GM12891 (cell line): ENCODE measurements at places on chromosomes 13 and 19.
A peak's percentile ranks its signal among the peaks of the same experiment; 100 is the strongest.

GRCh38 chr13:101915331-101915730, 462.9 kb downstream of the ITGBL1 start:
- no peak for DNase-seq

- no peak for DNase-seq
Measured at GRCh38 chr19:53823380-53824120, 564 bp downstream of the NLRP12 start.

GRCh38 chr19:18478545-18479311, 40.8 kb upstream of the ISYNA1 start:
- DNase-seq = peak; percentile 82

GRCh38 chr19:29678484-29679106, 13.3 kb downstream of the PLEKHF1 start:
- no peak for DNase-seq

DNA sequence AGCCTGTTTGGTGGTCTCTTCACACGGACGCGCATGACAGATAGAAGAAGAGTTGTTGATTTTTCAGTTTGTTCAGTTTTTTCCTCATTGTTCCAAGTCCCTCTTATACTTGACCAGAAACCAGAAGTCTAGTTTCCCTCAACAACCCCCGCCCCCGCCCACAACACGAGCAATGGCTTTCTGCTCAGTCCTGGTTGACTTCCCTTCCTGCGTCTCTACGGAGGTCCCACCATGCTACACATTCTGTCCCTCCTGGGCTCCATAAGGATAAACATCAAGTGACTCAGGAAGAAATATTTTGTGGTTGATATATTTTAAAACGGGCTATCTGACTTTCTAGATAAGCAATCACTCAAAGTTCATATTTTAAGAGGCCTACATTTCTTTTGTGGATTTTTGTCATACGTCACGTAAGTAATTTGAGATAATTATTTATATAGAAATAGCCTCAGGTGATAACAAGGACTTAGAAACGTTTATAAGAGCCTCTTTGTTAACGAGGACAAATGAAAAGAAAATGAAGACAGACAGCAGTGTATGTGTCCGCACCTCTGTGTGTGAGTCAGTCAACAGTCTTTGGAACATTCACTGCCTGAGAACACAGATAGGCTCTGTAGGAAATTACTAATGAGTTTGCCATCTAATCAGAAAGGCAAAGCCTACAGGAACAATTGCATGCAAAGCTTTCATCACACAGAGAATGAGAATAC, 214.4 kb downstream of the RAP2A start:
- DNase-seq = no peak

GRCh38 chr13:45102136-45102507, 18.2 kb upstream of the GTF2F2 start:
- DNase-seq = no peak

- no peak for DNase-seq
Measured at GRCh38 chr13:64704121-64704649, 2526.0 kb downstream of the PCDH9 start.

DNA sequence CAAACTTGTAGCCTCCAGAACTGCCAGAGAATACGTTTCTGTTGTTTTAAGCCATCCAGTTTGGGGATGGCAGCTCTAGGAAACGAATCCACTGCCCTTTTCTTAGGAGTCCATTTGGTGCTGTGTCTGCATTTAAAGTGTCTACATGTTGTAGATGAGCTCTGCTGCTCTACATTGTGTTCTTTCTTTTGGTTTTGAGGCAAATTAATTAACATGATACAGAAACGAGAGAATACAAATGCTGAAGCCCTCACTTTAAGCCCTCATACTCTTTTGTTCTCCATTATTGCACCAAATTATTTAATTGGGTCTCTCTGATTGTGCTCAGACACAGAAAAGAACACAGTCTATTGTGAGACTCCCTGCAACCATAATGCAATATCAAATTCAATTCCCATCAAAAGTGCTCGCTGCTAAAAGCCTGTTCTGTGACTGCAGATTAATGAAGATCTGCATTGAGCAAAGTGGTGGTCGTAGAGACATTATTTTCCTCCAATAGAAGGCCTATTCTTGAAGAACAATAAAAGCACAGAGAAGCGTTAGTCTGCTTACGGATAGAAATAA, 166.3 kb upstream of the SOX21 start:
- no peak for DNase-seq

DNA sequence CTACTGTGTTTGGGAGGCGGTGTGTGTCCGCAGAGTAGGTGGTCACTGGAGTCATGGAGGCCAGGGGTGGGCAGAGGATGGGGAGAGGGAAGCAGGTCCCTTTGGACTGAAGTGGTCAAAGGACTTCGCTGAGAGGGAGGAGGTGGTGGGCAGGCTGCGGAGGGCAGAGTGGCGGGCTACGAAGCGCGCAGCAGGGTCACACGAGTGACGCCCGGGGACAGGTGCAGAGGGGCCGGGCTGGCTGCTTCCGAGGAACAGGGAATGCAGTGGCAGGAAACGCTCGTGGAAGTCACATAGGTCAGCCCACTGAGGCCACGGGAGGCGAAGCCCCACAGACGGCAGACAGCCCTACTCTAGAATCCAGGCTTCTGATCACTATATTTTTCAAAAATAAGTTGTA, 111.5 kb downstream of the URI1 start:
- no peak for DNase-seq

GRCh38 chr13:50911081-50911631, 1.6 kb downstream of the RNASEH2B start:
- DNase-seq = no peak

- no peak for DNase-seq
Measured at GRCh38 chr13:111969551-111970135, 97.3 kb upstream of the SOX1 start.

GRCh38 chr13:78152415-78152814, 233.8 kb upstream of the EDNRB start:
- DNase-seq = no peak

DNA sequence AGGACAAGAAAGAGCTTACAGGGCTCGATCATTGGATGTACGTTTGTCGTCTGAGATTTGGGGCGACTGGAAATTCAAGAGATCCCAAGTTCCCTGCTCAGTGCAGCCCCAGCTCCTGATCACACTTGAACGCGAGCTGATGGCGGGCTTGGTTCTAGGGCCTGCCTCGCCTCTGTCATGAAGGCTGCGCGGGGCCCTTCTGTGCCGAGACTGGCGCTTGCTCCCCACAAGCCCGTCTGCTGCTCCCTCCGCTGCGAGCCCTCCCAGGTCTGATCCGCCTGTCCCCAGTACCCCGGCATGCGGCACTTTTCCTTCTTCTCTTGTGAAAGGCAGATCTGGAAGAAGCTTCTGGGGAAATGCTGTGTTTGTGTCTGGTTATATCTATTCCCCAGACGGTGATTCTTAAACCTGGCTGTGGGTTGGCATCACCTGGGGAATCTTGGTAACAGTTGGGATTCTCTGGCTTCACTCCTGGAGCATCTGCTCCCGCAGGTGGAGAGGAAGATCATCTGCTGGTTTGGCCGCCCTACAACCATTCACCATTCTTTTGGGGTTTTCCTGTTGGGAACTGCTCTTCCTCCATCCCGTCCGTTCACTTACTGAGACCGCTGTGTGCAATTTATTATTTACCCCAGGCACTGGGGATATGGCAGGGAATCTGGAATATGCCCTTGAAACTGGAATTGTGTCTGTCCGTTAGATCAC, 43.6 kb downstream of the SIPA1L3 start:
- no peak for DNase-seq

DNA sequence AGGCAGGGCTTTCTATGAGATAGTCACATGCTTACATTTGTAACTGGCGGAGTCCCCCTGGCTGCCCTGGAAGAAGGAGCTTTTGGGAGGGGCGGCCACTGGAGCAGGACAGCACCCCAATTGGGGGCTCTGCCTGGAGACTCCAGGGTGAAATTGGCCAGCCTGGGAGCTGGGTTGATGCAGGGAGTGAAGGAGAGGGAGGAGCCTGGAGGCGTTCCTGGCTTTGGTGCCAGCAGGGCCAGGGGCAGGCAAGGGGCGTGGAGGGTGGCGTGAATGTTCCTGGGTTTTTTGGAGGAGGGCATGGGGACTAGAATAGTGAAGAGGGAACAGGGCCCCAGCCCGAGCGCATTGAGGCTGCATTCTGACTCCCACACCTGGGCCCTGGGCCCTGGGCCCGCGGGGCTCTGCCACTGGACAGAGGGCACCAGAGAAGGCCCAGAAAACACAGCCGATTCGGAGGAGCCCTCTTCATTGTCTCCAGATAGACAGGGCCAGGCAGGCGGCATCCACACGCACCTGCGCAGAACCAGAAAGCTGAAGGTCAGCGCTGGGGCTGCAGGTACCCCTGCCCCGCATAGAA, 29.5 kb downstream of the COMP start:
- no peak for DNase-seq

GRCh38 chr13:111202745-111203144, 87.6 kb downstream of the ARHGEF7 start:
- peak; percentile 56 for DNase-seq

- no peak for DNase-seq
Measured at GRCh38 chr13:48405875-48406274, 7.0 kb downstream of the LPAR6 start.

DNA sequence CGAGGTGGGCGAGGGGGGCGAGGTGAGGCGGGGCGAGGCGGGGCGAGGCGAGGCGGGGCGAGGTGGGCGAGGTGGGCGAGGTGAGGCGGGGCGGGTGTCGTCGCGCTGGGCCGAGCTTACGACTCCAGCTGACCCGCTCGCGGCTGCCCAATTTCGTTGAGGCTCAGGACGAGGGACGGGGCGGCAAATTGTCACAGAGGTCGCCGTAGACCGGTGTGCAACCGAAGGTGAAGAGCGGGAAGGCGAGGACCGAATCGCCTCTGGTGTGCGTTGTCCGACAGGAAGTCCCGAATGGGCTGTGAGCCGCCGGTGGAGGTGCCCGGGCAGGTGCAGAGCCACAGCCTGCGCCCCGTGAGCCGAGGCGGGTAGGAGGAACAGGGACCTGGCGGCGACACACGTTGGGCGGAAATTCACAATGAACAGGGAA, at the start of gene LACC1:
LACC1 (plus strand) TSS at position 150 of the 427 bp plus-strand sequence. CDS start 1,082 bp downstream, outside the sequence.
- peak; percentile 28 for DNase-seq

DNA sequence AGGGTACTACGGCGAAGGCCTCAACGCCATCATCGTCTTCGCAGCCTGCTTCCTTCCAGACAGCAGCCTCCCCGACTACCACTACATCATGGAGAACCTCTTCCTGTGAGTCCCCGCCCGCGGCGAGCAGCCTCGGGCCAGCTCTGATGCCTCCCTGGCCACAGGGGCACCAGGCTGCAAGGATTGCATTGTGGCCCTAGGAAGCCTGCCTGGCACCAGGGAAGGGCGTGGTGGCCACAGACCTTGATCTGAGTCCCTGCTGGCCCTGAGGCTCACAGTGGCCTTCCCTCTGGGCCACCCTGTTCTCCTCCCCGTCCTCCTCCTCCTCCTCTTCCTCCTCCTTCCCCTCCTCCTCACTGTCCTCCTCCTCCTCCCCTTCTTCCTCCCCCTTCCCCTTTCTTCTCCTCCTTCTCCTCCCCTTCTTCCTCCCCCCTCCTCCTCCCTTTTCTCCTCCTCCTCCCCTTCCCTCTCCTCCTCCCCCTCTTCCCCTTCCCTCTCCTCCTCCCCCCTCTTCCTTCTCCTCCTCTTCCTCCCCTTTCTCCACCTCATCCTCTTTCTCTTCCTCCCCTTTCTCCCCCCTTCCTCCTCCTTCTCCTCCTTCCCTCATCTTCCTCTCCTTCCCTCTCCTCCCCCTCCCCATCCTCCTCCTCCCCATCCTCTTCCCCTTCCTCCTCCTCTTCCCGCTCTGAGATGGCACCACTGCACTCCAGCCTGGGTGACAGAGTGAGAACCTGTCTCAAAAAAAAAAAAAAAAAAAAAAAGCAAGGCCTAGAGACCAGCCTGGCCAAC, 24.4 kb upstream of the NMRK2 start:
- DNase-seq = no peak

- no peak for DNase-seq
Measured at GRCh38 chr19:31666126-31666525, 316.9 kb upstream of the TSHZ3 start.

- DNase-seq = no peak
Measured at GRCh38 chr19:47901370-47901769, 15.3 kb upstream of the SULT2A1 start.

DNA sequence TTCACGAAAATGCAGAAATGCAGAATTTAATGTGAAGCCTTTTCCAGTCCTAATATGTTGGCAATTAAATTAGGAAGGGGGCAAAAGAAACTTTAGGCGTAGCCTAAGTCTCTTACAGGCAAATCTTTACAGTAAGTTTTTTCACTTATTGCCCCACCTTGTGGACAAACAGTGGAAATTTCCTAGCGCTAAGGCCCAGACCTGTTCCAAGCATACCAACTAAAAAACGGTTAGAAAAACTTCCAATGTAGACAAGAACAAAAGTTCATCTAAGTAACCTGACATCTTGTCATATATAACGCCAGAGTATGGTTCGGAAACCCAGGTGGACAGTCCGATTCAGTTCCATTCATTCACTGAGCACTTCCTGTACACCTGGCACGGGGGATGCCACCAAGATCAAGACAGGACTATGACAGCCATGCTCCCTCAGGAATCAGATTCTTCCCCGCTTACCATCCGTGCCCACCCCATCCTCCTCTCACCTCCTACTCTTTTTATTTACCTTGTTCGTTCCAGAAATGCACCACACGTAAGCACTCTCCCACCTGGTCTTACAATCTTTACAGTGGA, 4.9 kb downstream of the ZAR1L start:
- peak; percentile 16 for DNase-seq

GRCh38 chr13:95641291-95642027, 3.0 kb downstream of the DZIP1 start:
- DNase-seq = no peak

- no peak for DNase-seq
Measured at GRCh38 chr13:28796938-28797257, 23.2 kb upstream of the MTUS2 start.

DNA sequence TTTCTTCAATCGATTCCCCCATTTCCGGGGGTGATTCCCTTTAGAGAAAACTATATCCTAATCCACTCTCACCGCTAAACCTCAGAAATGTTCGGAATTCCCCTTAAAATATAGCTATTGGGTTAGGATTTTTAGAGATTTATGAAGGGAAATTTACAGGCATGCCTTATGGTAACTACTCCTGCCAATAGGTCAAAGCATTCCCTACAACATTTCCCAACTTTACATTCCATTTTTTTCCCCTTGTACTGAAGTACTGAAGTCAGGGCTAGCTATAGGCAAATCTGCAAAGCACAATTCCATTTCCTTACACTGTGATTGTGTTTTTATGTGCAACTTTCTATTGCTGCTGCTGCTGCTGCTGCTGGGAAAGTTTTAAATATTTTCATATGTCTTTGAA, 2.1 kb downstream of the EDNRB start:
- DNase-seq = no peak

DNA sequence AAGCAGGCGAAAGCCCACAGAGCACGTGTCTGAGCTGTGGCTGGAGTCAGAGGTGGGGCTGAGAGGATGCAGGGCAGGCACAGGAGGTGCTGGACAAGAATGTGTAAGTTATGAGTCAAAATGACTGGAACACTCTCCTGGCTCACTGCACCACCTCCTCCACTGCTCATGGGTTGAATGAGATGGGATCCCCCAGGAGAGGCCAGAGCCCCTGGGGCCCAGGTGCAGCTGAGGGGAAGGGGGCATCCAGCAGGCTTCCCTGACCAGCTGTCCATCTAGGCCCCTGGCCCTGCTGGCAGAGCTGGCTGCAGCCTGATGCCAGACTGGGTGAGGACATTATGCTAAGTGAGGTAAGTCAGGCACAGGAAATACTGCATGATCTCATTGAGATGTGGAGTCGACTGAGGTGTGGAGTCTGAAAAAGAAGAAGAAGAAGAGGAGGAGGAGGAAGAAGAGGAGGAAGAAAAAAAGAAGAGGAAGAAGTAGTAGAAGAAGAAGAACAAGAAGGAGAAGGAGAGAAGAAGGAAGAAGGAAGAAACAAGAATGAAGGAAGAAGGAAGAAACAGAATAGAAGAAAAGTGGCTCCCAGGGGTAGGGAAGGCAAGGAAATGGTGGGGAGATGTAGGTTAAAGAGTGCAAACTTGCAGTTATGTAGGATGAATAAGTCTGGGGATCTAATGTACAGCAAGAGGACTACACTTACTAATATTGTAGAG, 747.4 kb downstream of the UQCRFS1 start:
- DNase-seq = no peak
